Stimulated activated CD8-positive, alpha-beta memory T cell treated with anti-CD3 and anti-CD28 coated beads, Interleukin-15, amount 100 ng/mL, for 4 hours (primary cell): ENCODE measurements at places on chromosomes 5 and 9.

- DNase-seq, result no peak
These were observed 315.6 kb upstream of the DAB2 start for GRCh38 chr5:39740404-39740803.

GRCh38 chr5:168683247-168683926, 104.2 kb upstream of the PANK3 start:
- no peak for DNase-seq

- no peak for DNase-seq
These were observed at the start of gene BSPRY for GRCh38 chr9:113349445-113350094. TSS of gene BSPRY (plus strand) at chr9:113349541. CDS start at chr9:113349580, 39 bp downstream.

- DNase-seq, result no peak
These were observed 146.0 kb downstream of the LIFR start for GRCh38 chr5:38410304-38410990.

DNA sequence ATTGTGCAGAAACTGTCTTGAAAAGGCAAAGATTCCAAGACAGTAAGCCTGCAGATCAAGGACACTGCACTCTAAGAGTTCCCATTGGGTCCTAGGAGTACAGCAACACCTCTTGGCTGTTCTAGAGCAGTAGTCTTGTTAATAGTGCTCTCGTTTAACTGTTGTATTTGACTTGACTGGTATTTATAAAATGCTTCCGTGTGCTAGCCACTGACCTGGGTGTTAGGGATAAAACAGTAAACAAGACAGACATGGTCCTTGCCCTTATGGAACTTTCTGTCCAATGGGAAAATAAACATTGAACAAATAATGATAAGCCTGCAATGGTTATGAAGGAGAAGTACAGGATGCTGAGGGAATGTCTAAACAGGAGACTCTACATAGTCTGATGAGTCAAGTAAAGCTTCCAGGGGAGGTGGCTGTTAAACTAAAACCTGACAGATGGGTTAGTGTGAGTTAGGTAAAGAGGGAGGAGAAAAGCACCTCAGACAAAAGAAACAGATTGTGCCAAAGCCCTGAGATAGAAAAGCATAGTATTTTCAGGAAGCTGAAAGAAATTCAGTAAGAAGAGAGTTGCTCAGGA, 33.3 kb downstream of the TDRD7 start:
- no peak for DNase-seq

- DNase-seq, result no peak
These were observed 286.5 kb downstream of the MLLT3 start for GRCh38 chr9:20335668-20336332.

- no peak for DNase-seq
These were observed 43.8 kb downstream of the LHFPL2 start for GRCh38 chr5:78604689-78605285.

GRCh38 chr5:120088412-120088811, 375.7 kb upstream of the PRR16 start:
- DNase-seq, result no peak
